ENCODE measurements at places on chromosomes 4 and X.

- no peak for DNase-seq
These were observed 4.2 kb downstream of the LNX1 start for GRCh38 chr4:53587135-53587534.

DNA sequence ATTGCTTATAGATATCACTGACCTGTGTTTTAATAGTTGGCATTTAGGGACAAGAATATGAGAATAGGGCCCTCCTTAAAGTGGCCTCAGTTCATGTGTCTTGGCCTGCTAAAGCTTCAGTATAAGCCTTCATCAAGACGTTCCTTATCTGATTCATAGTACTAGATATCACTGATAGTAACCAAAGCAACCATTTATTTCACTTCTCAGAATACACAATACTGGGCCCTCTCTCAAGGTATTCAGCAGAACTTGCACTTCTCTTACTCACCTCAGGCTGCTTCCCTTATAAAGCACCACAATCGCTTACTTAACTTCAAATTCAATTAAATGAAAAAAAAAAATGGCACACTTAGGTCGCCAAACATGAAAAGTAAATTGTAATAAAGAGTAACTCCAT is 259.4 kb upstream of the PCDH7 start:
- DNase-seq: no peak

DNA sequence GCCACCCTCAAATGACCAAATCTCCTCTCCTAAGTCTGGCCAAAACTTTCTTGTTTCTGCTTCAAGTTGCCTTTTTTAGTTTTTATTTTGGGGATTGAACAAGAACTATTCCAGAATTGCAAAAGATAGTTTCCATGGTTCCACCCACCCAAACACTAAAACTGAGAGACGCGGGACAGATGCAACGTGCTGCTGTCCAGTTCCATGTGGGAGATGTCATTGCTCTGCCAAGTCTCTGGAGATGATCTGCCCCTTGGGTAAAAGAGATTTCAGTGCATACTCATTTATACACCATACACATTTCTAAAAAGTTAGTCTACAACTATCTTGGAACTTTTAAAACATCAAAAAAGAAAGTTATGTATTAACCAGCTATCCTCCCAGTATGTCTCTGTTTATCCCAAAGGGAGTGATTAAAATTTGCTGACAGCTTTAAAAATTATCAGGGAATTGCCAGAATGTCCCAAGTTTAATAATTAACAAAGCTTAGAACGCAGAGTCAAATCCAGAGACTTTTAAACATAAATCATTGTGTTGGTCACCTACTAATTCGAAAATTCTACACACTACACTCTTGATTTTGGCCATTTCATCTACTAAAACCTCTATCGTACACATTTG is 3.2 kb downstream of the MAOB start:
- DNase-seq: no peak

GRCh38 chr4:76821641-76822040 is 76.3 kb downstream of the SOWAHB start:
- no peak for DNase-seq

DNA sequence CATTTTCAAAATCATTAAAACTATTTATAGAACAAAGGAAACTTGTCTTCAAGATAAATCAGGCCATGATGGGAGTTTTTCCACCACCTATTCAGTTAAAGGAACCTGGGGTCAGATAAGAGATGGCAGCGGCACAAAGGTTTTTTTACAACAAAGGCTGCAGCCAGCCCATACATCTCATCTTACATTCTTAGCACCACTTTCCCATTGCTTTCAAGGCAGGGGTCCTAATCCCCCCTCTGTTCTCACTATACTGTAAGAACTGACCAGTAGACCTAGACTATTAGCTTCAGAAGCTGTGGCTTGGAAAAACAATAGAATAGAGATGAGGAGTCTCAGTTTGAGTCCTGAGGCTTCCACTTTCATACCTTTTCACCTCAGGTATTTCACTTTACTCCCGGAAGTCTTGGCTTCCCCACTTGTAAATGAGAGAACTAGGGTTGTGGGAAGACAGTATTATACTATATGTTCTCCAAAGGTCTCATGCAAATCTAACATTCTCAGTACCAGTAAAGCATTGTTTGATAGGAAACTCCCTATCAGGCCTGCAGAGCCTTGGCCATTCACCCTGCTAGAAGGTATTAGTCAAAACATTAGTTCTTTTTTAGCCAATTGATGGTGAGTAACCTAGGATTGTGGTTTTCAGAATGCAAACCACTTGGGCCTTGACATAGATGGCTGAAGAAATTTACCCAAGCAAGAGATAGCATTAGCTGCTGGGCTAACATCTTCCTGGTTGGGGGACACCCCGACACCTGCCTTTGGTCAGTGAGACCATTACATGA is 182.9 kb upstream of the PBDC1 start:
- DNase-seq: no peak

- no peak for DNase-seq
These were observed 885.8 kb downstream of the SH3BGRL start for GRCh38 chrX:82087699-82088098.

- no peak for DNase-seq
These were observed 21.6 kb upstream of the PDCL2 start for GRCh38 chr4:55613621-55614020.

- no peak for DNase-seq
These were observed 209.0 kb downstream of the HS6ST2 start for GRCh38 chrX:132749406-132749805.

GRCh38 chr4:100644150-100644549 is 126.3 kb upstream of the EMCN start:
- DNase-seq: no peak

DNA sequence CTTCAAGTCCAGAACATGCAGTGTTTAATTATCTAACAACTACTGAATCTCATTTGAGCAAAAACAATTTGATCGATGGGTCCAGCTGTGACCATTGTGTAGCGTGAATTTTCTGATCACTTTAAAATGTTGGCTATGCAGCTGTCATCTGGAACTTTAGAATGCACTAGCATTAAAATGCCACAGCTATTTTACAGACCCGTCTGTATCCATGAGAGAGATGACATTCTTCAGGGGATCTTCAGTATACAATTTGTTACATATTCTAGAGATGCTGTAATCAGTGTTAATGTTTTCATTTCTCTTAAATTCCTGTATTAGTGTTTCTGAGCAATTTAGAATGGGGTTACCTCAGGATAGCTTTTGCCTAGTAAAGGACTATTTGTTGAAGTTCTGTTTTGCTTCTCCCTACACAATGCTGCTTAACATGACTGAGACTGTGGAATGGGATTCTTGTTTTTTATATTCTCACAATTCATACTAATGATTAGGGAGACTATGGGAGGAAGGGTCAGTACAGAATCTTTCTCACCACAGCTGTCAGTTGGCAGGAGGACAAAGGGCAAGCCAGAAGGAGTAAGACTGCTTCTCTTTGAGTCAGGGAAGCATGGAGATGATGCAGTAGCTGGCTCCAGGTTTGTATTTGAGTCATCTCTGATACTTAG is 13.2 kb upstream of the CTSO start:
- no peak for DNase-seq

- no peak for DNase-seq
These were observed 989.7 kb downstream of the CCSER1 start for GRCh38 chr4:91116861-91117260.

DNA sequence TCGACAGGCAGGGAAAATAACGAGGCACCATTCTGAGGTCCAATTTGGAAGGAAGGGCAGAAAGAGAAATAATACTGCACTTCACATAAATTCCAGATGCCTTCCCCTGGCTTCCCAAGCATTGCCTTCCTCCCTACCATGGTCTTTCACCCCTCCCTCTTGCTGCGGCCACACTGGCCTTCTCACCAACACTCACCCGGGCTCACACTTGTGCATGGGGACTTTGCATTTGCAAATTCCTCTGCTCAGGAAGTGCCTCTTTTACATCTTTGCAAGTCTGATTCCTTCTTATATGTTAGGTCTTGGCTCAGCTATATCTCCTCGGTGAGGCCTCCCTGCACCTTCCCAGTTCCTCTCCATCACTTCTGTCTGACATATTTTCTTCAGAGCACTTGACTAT is 199.4 kb downstream of the CHIC2 start:
- DNase-seq: no peak

DNA sequence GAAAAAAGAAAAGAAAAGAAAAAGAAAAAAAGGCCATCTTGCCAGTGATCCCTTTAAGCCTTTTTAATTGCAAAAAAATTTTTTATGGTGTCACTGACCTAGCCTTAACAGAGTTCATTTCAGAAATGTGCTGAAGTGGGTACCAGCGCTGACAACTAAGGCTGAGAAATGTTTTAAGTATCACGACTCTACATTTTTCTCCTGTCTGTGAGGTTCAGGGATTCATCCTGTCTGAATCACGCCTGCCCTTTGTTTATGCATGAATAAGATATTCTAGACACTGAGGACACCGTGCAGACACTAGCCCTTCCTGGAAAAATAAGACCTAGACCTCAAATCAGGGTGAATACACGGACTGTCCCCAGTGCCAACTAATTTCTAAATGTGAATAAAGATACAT is 154.4 kb upstream of the NOCT start:
- no peak for DNase-seq
